Mesothelial cell of epicardium (in vitro differentiated cells): ENCODE measurements at places on chromosomes 13 and 19. TPM values are rescaled to one million over a fixed set of nuclear protein-coding genes. Genes with fewer than 3 reads are reported as not detected.

Gene KLF1
- total RNA-seq: 0.13 TPM in 1 of 3 replicates, not detected in the others

Gene RFPL4A
- not detected in 3 replicates for total RNA-seq

Gene SRRM5
- total RNA-seq: 0.36 to 0.63 TPM (median 0.58 TPM) in 3 replicates

Gene RGL3
- total RNA-seq: 80.8 to 84.8 TPM (median 82.6 TPM) in 3 replicates

Gene USP12
- 22.3 to 23.2 TPM (median 23.0 TPM) in 3 replicates for total RNA-seq

Gene ZNF814
- 53.7 to 60.4 TPM (median 56.2 TPM) in 3 replicates for total RNA-seq

Gene ENOX1
- total RNA-seq: 2.5 to 3.0 TPM (median 3.0 TPM) in 3 replicates

Gene TSKS
- total RNA-seq: not detected in 3 replicates

Gene BEST2
- total RNA-seq: not detected in 3 replicates

Gene LRP3
- total RNA-seq: 28.3 to 34.1 TPM (median 29.5 TPM) in 3 replicates

Gene ADGRE1
- total RNA-seq: not detected in 3 replicates

Gene LINGO3
- total RNA-seq: 0.59 to 0.60 TPM (median 0.60 TPM) in 3 replicates

Gene PCP2
- total RNA-seq: 1.5 to 2.5 TPM (median 1.7 TPM) in 3 replicates

Gene C5AR1
- total RNA-seq: 0.47 to 1.2 TPM (median 0.98 TPM) in 3 replicates

Gene KCNJ14
- 2.7 to 2.8 TPM (median 2.8 TPM) in 3 replicates for total RNA-seq

Gene LILRB4
- total RNA-seq: not detected in 3 replicates

Gene PALM
- total RNA-seq: 80.5 to 87.1 TPM (median 86.9 TPM) in 3 replicates

Gene AMER2
- 0.57 to 0.60 TPM (median 0.60 TPM) in 3 replicates for total RNA-seq

Gene PLPP2
- 8.0 to 8.8 TPM (median 8.4 TPM) in 3 replicates for total RNA-seq

Gene FRY
- total RNA-seq: 18.1 to 20.1 TPM (median 18.4 TPM) in 3 replicates

Gene PRR36
- 23.4 to 25.1 TPM (median 24.0 TPM) in 3 replicates for total RNA-seq

Gene TUBA3C
- not detected in 3 replicates for total RNA-seq

Gene ZNF571
- 6.8 to 9.1 TPM (median 6.8 TPM) in 3 replicates for total RNA-seq

Gene PTH2
- total RNA-seq: not detected in 3 replicates

Gene ERICH4
- total RNA-seq: not detected in 3 replicates

Gene CEACAM8
- total RNA-seq: not detected in 3 replicates
